AG20443 (cell line): ENCODE measurements at places on chromosomes 12 and 14.

GRCh38 chr12:2256915-2257314, 204.1 kb downstream of the CACNA1C start:
- DNase-seq: peak; percentile 46

DNA sequence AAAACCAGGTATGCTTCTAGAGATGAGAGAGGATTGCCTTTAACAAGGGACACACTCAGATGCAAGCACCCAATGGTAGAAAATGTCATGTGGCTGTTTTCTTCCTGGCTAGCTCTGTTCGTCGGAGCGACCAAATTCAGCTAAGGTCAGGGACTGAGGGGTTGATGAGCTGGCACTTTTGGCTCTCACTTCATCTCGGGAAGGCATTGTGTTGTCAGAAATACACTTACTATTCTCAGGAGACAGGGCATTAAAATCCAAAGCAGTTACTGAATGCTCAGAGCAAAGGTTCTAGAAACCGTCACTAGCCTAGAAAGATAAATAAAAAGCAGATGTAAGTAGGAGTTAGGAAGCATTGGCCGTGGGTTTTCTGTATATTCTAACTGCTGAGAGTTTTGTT, 275.7 kb upstream of the SSTR1 start:
- peak; percentile 48 for DNase-seq

- peak; percentile 69 for DNase-seq
Measured at GRCh38 chr12:54016478-54016964, 7.7 kb downstream of the HOXC8 start.

DNA sequence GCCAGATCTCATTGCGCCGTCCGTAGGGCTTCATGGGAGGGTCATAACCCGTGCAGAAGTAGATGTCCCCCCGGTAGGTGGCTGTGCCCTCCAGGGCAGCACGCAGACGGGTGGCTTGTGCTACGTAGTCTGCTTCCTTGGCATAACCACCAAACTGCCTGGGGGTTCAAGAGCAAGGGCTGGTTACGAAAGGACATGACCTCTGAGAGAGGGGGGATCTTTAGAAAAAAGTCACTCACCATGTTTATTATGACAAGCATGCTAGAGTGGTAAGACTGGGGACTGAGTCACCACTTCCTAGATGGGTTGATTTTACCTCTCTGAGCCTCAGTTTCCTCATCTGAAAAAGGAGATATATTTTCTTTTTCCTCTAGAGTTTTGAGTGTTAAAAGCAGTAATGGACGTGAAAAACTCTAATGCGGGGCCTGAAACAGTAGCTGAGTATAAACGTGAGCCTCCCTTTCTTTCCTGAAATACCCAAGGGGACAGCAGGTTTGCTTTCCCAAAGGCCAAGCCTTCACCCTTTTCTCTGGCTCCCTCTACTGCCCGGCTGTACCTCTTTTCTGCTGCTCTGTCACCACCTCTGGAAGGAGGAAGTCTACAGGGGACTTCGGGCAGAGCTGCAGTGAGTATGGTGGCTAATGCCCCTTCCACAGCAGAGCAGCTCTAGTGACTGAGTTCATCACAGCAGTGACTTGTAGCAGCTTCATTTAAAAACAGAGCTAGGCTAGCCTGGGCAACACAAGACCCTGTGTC, 23.5 kb upstream of the GPRC5D start:
- peak; percentile 54 for DNase-seq

DNA sequence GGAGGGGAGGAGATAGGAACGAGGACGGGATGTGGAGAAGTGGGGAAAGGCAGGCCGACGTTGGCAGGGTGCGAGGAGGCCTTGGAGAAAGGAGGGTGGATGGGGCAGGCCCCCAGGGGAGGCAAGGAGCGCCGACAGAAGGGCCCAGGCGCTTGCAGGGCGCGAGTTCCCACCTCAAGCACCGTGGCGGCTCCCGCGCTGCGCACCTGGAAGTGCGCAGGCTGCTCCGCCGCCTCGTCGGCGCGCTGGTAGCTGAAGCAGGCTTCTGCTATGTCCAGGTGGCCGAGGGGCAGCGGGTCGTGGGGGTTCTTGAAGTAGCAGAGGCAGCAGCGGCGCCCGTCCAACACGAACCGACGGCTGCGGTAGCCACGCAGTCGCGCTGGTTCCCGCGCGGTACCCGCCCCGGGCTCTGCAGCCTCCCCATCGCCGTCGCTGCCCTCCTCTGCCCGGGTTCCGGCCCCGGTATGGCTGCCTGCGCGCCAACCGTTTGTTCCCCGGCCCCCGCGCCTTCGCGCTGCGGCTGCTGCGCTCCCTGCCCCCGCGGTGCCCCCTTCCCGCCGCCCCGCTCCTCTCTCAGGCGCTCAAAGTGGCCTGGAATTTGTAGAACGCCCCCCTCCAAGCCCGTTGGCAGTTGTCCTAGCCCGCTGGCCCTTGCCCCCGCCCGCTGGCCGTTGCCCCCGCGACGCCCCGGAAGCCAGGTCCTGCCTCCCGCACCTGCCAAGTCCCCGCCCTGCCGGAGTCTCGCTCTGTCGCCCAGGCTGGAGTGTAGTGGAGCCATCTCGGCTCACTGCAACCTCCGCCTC, 1.1 kb upstream of the ACTR6 start:
- peak; percentile 62 for DNase-seq

DNA sequence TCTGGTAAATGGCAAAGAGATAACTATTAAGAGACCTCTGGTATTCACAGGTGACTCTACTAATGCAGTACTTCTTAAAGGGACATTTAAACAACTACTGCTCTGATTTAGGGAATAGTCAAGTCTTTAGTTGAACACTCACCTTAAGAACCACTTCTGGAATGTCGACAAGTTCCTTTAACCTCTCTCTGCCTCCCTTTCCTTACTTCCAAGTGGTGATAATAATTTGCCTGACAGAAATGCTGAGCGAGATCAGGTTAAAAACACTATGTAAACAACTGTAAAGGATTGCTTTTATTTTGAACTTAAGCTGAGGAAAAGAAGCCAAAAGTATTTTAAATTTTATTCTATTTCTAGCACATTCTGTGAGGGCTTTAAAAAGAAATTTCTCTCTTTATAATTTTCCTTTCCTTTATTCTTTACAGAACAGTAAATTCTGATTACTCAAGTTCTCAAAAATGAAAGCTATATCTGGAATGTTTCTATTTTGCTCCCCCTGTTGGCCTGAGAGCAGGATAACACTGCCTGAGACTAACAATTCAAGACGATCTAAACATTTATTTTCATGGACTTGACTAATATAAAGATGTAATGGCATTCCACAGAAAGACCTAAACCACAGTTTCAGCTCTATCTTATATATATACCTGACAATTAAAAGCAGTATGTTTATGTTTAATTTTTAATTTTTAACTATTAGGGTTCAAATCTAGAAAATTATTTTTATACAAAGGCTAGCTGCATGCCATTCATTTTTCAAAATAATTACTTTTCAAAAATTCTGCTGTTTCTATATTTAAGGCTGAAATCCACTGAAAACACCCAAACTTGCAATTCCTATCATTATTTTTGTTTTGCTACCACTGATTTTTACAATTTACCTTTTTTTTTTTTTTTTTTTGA, 29.2 kb downstream of the ZCCHC8 start:
- peak; percentile 51 for DNase-seq

- no peak for DNase-seq
Measured at GRCh38 chr14:66514213-66514612, 6.3 kb downstream of the GPHN start.

DNA sequence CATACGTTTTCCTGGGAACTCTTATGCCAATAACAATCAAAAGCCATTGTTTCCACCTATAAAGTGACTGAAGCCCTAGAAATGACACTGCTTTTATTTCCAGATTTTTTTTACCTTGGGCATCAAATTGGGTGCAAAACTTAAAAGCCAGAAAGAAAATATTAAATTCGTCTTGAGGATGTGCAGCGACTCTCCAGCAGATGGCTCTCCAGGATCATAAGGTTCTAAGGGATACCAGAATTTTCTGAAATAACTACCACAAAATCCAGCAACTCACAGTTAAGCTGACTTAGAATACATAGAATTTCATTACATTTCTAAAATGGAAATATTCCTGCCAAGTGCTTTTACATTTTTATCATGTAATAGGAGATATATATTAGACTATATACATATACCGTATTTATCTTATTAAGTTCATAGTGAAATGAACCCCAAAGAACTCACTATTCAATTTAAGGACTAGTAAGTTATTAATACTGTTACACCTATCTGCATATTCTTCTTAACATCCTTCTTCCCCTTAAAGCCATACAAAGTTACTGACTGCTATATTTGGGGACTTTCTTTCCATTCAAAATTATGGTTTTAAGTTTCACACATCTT, 44.0 kb downstream of the ARMH4 start:
- DNase-seq: peak; percentile 72

- DNase-seq: no peak
Measured at GRCh38 chr12:67533159-67533558, 115.4 kb upstream of the DYRK2 start.

DNA sequence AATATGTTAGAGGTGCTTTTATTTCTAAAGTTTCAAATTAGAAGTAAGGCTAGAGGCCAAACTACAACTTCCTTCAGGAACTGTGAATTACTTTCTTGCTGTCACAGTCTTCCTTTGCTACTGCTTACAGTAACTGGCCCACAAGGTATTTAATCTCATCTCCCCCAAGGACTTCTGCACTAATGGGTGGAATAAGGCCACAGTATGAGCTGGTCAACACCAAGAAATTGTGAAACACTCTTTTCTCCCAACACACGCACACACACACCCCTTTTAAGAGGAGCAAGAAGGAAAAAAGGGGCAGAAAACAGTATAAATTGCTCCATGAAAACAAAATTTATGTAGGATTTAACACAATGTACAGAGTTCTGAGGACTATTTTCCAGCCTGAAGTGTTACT, 45.6 kb downstream of the SCAF11 start:
- peak; percentile 9 for DNase-seq

DNA sequence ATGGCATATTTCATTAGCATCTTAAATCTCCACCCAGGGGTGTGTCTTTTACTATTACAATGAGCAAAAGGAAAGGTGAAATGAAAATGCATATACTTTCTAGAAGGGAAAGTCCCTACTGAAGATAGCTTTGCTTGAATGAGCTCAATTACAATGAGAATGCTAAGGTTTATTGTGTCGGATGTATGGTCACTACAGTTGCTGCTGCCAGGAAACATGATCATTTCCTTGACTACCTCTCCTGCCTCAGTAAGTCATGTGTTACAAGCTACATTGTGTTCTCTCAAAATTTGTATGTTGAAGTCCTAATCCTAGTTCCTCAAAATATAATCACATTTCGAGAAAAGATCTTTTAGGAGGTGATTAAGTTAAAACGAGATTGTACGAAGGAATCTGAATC, 322.2 kb downstream of the MDGA2 start:
- no peak for DNase-seq

GRCh38 chr12:43576162-43576561, 24.2 kb upstream of the ADAMTS20 start:
- DNase-seq: no peak

DNA sequence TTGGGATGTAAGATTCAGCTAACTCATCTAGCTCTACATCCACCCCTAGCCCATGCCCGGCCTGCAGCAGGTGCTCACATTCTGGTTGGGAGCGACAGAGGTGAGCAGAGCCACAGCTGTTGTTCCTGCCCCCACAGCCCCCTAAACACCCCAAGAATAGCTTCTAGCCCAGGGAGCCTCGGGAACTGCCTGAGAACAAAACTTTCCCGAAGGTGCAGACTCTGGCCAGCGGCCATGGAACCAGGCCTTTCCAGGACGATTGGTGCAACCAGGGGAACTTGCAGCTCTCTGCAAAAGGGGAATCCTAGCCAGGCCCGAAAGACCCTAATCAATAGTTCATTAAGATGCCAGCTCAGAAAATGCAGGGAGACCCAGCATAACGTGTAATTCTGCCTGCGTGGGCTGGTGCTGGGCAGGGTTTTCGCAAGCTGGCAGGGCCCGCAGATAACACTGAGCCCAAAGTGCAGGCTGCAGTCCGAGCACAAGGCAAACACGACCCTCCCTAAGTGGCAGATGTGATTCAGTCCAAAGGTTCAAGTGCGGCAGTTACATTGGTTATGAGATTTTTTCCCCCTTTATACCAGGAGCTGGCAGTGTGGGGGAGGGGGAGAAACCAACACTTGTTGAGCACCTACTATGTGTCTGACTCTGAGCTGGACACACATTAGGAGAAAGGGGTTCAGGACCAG, 122.5 kb upstream of the MAP1LC3B2 start:
- no peak for DNase-seq

DNA sequence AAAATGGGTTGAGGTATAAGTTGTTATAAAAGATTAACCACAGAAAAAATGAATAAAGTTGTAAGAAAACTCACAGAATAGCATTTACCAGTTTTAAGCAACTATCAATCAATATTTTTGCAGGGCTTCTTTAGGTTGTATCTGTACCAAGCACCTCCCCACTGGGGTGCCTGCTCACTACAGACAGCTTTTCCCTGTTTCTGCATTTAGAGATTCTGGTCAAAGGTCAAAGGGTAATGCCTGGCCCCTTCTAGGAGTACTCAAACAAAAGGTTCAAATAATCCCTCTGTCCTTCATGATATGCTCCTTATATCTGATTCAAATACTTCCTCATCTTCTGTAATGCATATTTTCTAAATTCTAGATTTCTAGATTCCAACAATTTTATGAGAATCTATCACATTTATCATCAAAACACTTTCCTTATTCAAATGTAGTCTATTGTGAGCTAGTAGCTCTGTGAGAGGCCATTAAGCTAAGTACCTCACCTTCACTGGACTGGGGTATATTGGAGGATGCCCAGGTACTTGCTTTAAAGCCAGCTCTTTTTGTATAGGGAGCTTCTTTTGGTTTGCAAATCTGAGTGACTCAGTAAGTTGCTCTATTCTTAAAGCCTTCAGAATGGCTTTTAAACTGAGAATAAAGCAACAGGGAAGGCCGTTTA, 120.7 kb upstream of the PTPRB start:
- no peak for DNase-seq

- DNase-seq: no peak
Measured at GRCh38 chr12:70482764-70483163, 116.7 kb downstream of the KCNMB4 start.

GRCh38 chr12:50066402-50066801, 9.0 kb downstream of the ASIC1 start:
- peak; percentile 84 for DNase-seq

GRCh38 chr14:89564286-89564957, 147.4 kb upstream of the FOXN3 start:
- peak; percentile 16 for DNase-seq

DNA sequence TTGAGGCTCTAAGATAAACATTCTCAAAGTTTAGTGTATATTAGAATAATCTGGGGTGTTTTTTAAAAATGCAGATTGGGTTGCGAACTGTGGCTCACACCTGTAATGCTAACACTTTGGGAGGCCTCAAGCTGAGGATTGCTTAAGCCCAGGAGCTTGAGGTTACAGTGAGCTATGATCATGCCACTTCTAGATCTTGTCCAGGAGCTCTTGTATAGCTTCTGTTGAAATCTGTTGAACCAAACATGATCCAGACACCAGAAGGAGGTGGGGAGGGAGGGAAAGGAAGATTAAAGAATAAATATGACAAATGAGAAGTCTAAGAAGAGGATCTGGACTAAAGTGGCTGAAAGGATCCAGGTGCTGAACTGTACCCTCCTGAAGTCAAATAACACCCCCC, 14.4 kb downstream of the PDE1B start:
- no peak for DNase-seq

DNA sequence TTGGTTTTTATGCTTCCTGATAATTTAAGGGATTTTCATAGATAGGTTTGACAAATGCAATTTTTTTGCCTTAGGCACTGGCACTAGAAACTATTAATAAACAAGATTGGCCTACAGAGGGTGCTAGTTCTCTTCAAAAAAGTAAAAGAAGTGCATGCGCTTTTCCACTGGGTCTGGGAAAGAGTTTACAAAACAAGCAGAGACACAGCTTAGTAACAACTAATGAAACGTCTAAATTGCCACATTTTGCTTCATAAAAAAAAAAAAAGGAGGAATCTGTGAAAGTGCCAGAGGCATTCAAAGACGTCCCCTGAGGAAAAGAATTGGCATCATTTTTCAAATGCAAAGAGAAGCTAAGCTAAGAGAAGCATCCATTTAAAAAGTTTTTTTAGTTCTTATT, 58.3 kb upstream of the EEA1 start:
- DNase-seq: peak; percentile 72
